ENCODE measurements at places on chromosomes 16 and 17.

GRCh38 chr17:31687505-31688126 is 171.4 kb downstream of the COPRS start:
- no peak for DNase-seq

- no peak for DNase-seq
Observed at GRCh38 chr17:65181237-65182061, 44.3 kb downstream of the RGS9 start.

- no peak for DNase-seq
Observed at GRCh38 chr17:76080768-76081287, 1.8 kb downstream of the ZACN start.

DNA sequence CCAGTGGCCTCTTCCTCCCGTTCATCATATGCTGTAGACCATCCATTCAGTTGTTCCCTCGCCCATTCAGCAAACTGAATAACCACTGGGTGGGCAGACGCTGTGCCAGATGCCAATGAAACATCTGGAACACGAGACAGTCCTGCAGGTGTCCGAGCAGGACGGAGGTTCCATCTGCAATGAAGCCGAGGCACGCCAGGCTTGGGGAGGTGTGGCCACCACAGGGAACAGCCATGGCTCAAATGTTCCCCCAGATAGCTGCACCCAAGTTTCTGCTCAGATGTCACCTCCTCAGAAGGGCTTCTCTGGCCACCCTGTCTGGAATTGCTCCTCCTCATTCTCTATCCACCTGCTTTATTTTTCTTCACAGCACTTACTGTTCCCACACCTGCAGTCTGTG is 30.5 kb downstream of the UBE2O start:
- no peak for DNase-seq

DNA sequence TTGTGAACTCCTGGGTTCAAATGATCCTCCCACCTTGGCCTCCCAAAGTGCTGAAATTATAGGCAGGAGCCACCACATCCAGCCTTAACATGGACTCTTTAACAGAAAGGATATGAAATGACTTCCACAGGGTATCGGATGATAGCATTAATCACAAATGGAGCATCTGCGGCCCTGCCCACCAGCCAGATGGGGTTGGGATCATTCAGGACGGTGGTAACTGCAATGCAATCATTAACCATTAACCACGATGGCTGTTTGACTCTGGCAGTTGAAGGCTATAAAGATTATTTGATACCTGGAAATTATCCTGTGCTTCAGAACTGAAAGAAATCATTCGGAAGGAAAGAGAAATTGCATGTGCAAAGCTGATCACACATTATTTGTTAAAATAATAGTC is 5.3 kb upstream of the CHST5 start:
- DNase-seq = no peak

- no peak for DNase-seq
Observed at GRCh38 chr16:69564845-69565670, 708 bp upstream of the NFAT5 start.

GRCh38 chr17:19386974-19387920 is at the start of gene MFAP4:
Gene MFAP4 (minus strand): TSS chr17:19387190. CDS start chr17:19387155, 35 bp downstream.
- DNase-seq = no peak

- DNase-seq = no peak
Observed at GRCh38 chr16:19722981-19723380, 4.9 kb downstream of the IQCK start.

DNA sequence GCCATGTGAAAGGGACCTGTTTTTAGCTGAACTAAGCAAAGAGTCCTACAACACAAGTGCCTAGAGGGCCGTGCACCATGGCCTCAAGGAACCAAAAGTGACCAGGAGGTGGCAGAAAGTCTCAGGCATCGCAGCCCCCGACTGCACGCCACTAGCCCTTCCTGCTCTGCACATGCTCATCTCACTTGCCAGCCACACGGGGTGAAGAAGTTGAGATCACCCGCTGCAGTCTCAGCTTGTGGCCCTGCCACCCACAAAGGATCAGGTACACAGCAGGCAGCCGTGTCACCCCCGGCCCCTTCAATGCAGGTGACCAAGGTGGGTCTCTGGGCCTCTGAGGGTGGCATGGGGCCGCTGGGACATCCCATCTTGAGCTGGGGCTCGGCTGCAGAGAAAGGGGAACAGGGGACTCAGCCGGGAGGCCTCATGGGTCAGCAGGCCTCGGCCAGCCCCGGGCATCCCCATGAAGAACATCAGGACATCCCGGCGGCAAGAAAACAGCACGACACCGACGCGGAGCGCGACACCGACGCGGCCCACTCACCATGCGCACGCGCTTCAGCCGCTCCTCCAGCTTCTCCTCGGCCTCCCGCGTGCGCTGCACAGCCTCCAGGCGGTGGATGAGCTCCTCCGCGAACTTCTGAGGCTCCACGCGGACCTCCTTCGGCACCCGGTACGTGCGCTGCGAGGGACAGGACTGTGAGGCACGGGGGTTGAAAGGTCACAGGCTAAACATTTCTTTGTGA is 21.0 kb downstream of the PDIA2 start:
- no peak for DNase-seq

GRCh38 chr16:68652659-68653058 is 7.5 kb downstream of the CDH3 start:
- no peak for DNase-seq

DNA sequence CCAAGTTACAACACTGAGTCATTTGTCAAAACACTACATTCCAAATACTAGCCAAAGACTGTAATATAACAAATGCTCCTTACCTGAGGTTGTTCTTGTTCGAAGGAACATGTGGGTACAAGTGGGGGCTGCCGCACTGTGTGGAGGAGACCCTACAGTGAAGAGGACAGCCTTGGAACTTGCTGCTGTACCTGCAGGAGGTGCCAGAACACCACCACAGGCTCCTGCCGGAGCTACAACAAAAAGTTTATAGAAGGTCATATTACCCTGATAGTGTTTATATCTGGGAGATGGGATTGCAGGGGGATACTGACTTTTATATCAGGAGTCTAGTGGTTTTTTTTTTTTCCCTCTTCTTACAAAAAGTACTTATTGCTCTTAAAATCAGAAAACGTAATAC is 37.8 kb upstream of the ALDH3A1 start:
- no peak for DNase-seq

DNA sequence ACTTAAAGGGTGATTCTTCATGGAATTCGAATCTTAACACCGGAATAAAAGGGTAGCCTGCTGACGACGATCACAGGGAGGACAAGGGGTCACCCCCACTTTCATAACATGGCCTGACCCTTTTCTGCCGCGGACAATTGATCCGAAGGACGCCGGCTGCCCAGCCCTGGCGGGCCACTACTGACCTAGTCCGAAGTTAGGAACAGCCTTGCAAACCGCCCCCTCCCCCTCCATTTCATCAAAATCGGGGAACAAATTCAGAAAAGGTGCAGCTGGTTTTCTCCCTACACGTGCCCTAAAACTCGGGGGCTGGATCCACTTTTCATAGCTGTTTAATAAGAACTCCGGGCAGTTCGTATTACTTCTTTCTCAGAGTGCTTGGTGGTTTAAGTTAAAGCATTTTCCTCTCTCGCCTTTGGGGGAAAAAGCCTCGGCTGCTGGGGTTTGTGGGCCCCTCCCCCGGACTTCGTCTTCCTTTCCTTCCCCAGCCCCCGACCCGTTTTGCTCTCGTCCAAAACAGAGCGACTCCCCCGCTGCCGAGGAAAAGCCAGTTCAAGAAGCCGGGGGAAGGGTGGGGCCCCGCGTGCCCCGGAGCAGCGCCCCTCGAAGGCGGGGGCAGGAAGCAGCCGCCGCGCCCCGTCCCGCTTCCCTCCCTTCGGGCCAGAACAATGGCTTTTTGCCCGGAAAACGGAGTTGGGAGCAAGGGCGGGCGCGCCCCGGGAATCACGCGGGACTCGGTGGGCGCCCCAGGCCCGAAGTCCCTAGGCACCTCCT is 641 bp upstream of the CBX2 start:
- no peak for DNase-seq

- no peak for DNase-seq
Observed at GRCh38 chr16:85156440-85156839, 44.2 kb upstream of the CIBAR2 start.

DNA sequence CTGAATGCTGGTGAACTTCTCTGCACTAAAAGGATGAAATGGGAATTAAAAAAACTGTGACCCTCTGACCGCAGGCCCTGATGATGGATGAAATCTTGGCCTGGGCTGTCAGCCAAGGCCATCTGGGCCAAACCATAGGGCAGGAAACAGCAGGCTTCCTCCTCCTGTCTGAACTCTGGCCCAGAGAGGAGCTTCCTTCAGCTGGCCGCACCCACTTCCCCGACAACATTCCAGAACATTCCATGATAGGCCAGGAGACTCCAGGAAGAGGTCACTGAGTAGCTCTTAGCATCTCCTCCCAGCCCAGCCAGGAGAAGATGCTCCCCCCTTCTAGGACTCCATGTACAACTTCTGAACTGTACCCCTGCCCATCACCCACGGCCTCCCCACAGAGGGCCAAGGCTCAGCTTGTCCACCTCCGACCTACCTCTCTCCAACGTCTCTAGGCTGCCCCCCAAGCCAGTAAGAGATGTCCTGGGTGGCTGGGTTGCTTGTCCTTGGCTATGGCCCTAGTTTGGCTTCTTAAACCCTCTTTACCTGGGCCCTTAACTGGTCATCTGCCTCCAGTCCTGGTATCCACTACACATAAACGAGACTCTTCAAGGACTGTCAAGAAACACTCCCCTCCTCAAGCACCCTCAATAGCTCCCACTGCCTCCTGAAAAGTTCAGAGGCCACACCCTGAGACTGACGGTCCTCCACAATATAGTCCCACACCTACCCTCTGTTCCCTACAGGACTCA is 1.7 kb downstream of the RPH3AL start:
- no peak for DNase-seq

DNA sequence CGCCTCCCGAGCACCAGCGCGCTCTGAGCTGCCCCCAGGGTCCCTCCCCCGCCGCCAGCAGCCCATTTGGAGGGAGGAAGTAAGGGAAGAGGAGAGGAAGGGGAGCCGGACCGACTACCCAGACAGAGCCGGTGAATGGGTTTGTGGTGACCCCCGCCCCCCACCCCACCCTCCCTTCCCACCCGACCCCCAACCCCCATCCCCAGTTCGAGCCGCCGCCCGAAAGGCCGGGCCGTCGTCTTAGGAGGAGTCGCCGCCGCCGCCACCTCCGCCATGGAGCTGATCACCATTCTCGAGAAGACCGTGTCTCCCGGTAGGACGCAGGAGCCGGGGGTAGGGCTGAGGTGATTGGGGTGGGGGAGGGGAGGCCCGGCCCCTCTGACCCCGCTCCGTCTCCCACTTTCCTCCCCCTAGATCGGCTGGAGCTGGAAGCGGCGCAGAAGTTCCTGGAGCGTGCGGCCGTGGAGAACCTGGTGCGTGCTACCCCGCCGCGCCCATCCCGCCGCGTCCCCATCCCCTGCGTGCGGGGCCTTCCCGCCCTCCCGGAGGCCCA is 329 bp downstream of the KPNB1 start:
- no peak for DNase-seq

DNA sequence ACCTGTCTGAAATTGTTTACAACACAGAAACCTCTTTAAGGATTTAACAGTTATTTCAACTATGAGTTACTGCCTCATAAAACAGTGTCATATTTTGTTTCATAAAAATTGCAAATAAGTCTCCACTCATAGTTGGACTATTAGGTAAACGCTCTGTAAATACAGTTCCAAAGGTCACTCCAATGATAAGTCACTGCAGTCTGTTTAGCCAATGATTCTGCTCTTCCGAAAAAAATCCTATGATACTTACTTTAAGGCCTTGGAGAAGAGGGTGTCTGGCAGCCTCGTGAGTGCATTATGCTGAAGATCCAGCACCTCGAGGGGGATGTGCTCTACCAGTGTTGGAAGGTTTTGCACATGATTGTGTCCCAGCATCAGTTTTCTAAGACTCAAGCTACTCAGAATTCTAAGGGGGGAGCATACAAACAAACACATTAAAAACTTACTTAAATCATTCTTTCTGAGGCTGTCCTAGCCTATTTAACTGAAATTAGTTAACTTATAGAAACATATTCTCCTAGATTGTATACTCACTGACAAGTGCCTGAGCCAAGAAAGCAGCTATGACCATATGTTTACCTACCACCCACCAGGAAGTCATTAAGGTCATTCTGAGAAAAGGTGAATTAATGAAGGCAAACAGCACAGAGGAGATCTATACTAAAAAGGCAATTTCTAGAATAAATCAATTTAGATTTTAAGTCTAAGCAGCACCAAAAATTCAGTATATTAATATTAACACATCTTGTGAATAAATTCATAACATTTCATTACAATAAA is 41.1 kb downstream of the MARVELD3 start:
- DNase-seq = no peak

- DNase-seq = no peak
Observed at GRCh38 chr16:70770626-70771552, 30.1 kb downstream of the VAC14 start.

Data from T-helper 1 cell (primary cell).